Hematopoietic multipotent progenitor cell treated with erythropoietin and hydrocortisone succinate and interleukin-3 and kit ligand, for 8 days (in vitro differentiated cells): ENCODE measurements at places on chromosomes 4 and X.

DNA sequence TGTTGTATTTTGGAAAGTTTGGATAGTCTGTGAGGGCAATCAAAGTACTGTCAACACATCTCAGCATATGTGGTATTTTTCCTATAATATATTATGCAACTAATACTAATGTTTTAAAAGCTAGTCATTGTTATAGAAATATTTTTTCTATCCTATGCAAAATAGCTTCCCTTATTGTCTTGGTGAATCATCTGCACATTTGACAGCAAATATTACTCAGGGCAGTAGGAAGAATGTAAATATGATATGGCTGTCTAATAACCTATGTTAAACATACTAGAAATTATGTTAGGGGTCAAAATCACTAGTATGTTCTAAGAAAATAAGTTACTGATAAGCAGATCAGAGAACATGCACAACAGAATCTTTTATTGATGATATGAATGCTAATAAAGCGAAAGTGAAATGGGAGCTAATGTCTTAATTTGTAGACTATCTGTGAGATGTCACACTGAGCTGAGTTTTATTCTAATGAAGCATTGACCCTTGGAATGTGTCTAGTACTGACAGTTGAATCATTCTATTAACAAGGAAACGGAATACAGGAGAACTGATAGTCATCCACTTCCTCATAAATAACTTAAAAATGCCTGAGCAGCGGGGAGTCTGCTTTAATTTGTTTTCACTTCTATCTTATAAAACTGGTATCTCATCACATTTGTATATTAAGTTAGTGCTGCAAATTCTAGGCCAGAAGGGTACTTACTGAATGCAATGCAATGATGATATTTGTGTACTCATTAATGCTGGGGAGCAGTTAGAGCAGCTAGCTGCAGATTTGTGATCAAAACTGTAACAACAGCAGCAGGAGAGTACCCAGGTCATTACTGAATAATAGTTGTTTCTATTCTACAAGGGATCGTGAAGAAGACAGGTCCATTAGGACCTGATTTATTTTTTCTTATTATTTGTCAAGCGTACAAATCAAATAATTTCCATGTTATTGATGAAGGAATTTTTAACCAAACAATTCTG is 440.3 kb upstream of the AADAT start:
- DNase-seq, result no peak

GRCh38 chr4:97589481-97590196 is 553.6 kb downstream of the STPG2 start:
- no peak for DNase-seq

DNA sequence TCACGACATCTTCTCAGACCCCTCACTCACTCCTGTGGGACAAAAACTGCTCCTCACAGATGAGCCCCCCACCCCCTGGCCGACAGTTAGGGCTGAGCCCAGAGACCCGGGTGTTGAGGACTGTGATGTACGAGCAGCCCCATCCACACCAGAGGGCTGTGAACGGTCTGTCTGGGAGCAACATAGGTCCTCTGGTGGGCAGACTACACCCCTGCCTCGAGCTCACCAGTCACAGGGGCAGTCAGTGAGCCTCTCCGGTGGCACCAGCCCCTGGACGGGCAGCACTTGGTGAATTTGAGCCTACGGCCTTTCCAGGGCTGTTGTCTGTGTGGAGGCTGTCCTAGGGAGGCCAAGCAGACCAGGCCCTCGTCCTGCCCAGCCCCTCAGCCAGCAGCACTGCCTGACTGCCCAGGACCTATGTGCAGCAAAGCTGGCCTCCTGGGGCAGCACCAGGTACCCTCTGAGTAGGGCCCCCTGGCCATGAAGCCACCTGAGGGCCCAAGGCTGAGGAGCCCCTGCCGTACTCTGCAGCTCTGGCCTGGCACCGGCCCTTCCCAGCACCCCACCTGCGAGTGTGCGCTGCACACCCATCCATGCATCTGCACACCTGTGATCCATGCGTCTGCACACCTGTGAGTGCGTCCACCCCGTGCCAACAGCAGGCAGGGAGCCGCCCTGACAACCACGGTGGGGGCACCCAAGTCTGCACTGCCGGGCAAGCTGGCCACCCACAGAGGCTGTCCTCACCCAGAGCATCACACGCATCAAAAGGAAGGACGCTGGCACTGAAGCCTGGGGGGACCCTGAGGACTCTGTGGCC is 111.6 kb upstream of the NKX1-1 start:
- no peak for DNase-seq

- DNase-seq, result no peak
Measured at GRCh38 chrX:77622672-77623071, 163.3 kb downstream of the ATRX start.

DNA sequence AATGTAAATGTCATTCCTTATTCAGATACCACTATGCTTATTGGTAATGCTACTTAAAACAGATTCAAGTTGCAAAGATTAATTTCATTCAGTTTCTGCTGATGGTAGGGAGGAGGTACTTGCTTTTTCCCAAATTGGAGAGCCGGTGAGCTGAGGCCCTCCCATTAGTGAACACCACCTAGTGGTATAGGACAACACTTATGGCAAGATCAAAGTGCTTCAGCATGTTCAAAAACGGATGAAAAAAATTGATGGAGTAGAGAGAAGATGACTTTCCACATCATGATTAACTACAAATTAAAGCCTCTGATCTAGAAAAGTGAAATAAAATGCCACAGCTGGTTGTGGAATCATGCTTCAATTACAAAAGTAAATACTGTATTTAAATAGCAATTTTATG is 112.9 kb downstream of the MBNL3 start:
- DNase-seq, result no peak

DNA sequence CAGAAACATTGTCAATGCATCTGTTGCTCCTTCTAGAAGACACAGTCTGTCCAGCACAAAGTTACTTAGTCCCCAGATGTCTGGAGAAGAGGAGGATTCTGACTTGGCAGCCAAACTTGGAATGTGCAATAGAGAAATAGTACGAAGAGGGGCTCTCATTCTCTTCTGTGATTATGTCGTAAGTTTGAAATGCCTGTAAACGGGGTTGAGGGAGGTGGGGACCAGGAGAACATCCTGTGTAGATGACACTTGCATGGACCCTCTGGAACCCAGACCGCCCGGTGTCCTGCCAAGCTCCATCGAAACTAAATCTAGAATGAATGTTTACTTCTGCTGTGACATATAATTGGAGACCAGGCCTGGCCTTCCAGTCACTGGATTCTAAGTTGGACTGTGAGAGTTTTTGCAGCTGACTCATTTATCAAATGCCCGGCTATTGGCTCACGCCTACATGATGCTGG is 45.0 kb upstream of the MSANTD1 start:
- DNase-seq, result no peak

GRCh38 chr4:16066586-16067128 is 17.2 kb downstream of the PROM1 start:
- no peak for DNase-seq
